ENCODE measurements at places on chromosomes 7 and 10.

DNA sequence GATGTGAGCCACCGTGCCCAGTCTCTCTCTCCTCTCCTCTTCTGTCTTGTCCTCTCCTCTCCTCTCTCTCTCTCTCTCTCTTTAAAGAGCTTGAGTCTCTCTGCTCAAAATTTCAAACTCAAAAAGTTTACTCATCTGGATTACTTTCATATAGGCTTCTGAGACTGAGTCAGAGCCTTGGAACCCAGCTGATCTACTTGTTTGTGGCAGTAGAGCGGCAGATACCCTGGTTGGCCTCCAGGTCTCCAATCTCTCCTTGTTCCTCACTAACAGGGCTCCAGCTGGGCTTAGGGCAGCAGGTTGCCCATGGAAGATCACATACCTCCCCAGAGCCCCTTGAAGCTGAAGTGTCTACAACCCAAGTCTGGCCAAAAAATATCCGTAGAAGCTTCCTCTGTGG lies 51.0 kb downstream of the HHEX start:
- no peak for DNase-seq

GRCh38 chr7:112286250-112287086 lies 80.0 kb downstream of the ZNF277 start:
- no peak for DNase-seq

GRCh38 chr10:110872145-110872983 lies 636 bp downstream of the PDCD4 start:
- peak; percentile 74 for DNase-seq

- DNase-seq, result no peak
Observed at GRCh38 chr10:131943021-131943814, 38.5 kb downstream of the BNIP3 start.

DNA sequence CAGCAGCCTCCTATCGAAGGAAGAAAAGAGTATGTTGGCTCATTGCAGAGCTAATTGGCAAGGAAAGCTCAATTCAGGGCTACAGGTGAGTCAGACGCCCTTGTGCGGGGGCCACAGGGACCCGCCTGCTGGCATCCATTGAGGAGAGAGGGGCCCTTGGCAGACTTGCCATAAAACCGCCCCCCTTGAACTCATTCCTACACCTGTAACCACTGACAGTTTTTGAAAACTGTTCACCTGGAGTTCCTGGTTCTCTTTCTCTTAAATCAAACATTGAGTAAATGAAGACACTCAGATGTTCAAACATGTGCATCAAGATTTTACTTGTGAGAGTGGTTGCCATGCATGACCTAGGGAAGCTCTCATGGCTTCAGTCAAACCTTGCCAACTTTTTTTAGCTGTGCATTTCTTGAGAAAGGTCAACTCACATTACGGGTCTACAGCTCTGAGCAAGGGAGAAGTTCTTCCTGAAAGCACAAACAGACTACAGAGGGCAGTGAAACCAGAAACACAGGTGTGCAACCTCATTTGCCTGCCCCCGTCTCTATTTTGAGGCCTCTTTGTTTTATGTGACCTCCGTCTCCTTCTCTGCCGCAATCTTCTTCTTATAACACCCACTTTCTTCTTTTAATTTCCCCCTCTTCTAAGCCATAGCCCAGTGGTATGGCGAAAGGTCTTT lies 87.8 kb downstream of the TBXAS1 start:
- DNase-seq, result no peak

DNA sequence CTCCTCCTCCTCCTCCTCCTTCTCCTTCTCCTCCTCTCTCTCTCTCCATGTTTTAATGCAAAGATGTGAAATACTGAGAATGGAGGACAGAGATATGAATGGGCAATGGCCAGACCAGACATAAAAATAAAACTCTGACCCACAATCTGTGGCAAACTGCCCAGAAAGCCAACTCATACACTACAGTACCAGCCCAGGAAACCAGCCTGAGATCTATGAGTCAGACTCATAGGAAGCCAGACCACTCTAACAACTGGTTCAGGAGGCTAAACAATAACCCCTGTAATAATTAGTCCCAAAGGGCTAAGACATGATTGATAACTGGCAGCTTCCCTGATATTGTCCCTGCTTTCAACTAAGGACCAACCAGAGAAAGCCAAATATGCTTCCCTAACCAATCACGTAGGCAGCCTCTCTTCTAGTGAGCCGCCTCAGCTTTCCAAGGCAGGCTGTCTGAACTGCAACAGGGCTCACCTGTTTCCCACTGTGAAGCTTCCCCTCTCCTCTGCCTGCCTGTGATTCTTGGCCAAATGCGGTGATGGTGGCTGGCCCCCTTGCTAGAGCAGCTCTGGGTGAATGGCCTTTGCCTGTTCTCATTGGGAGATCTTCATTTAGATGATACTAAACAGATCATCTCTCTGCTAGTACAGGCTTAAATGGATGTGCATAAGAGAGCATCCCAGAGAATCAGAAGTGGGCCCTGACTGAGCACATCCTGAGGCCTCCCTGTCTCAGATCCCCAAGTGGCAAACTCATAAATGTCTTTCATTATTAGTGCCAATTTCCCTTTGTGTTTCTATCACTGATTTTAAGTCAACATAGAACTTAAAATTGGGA lies 817.6 kb downstream of the TNS3 start:
- DNase-seq, result no peak

GRCh38 chr10:80518143-80518806 lies 19.4 kb upstream of the SH2D4B start:
- DNase-seq, result no peak

DNA sequence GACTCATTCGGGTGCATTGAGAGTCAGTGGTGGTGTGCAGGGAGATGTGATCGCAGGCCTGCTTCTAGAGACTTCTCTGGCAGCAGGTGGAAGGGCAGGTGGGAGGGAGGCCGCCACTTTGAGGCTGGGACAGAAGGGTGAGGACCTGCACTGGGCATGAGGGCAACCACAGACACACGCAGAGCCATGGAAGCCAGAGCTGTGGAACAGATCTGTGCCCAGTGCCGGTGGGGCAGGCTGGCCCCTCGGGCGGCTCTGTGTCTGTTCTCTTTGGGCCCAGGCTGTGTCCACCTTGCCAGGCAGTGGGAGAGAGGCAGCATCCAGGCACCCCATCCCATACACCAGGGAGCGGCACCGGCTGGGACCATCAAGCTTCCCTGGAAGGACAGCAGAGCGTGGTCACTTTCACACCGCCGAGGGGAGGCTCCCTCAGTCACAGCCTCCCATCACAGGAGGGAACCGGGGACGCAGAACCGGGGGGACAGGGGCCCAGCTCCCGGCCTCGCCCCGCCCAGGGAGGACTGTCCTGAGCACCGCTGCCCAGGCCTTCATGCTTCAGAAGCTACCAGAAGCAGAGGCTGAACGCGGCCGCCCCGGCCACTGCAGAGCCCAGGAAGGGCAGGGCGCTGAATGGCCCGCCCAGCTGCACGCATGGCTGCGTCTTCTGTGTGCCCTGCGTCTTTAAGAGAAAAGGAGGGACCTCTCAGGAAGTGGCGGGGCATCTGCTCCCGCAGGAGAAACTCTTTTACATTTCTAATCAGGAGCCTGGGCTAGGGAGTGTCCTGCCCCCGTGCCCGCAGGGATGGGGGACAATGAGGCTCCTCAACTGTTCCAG lies 32.1 kb downstream of the EN2 start:
- DNase-seq, result no peak

DNA sequence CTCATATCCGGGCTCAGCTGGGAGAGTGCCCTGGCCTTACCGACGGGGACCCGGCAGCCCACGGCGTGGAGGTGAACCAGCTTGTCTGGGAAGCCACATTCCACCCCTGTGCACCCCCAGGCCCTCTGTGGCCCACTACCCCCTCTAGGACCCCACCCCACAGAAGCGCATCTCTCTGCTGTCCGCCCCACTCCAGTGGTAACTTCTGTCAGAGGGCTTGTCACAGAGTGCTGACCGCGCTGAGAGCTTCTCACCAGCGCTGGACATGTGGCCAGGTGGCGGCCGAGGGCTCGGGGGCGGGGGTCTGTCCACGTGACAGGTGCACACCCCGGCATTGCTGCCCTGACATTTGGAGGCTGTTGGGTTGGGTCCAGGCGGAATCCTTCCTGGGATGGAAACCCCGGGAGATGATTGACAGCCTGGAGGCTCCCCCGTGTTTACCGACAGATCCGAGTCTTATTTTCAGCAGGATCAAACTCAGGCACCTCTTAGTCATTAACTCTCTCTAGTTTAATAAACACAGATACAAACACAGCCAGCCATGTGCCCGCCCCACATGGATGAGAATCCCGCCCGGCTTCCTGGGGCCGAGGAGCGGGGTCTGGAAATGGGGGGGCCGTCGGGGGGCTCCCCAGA lies 5.1 kb downstream of the ELFN1 start:
- DNase-seq, result no peak

- no peak for DNase-seq
Observed at GRCh38 chr10:69107699-69108098, 16.3 kb upstream of the VPS26A start.

GRCh38 chr10:129135624-129136023 lies 331.4 kb upstream of the MGMT start:
- DNase-seq, result no peak

GRCh38 chr7:138563808-138564207 lies 103.7 kb downstream of the TRIM24 start:
- no peak for DNase-seq

DNA sequence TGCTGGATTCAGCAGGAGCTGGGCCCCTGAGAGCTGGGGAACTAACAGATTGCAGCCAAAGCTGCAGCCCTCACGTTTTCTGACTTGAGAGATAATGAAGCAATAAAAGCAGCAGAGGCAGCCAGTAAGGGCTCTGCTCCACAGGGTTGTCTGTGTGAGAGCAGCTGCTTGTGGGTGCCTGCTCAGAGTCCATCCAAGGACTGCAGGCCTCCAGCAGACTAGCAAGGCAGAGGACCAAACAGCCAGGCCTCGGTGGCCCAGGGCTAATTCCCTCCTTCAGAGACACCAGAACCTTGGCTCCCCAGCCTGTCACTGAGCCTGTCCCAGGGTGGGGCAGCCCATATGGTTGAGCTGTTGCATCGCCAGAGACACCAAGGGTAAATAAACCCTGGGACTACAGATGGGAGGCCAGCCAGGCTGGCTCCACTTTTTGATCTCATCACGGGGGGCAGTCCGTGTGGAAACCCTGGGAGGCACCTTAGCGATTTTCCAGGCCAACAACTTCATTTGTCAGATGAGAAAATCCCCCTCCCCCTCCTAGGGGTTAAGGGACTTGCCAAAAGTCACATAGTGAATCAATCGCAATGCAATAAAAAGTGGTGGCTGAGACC lies 229.2 kb downstream of the WDR11 start:
- DNase-seq, result no peak

DNA sequence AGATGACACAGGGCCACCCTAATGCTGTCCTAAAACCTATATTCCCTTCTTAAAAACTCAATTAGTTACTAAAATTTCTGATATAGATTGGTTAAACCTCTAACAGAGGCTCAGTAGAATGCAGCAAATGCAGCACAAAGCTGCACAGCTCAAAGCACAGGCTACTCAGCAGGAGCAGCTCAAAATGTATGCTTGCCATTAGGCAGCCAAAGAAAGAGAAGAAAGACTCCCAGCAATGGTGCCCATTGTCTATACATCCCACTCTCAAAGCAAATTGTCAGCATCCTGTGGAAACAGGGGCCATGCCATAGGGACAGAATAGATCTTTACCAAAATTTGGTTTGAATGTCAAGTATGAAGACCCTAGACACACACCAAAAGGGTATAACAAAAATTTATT lies 73.5 kb downstream of the TFPI2 start:
- DNase-seq, result no peak

GRCh38 chr7:1463676-1464223 lies 4.5 kb upstream of the MICALL2 start:
- DNase-seq, result no peak

DNA sequence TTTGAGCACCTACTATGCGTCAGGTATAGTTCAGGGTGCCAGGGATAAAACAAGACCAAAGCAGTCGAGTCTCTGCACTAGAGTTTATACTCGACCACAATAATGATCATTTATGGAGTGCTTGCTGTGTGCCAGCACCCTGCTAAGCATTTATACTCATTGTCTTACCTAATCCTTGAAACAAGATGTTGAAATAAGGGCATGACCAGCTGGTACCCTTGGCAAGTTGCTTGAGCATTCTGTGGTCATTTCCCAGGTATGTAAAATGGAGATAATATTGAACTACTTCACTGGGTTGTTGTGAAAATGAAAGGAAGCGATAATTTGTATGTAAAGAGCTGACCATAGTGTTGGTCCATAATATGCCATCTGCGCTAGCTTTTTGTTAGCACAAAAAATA lies 185.4 kb downstream of the CYP26A1 start:
- DNase-seq, result no peak

- no peak for DNase-seq
Observed at GRCh38 chr10:115969591-115969990, 303.4 kb downstream of the GFRA1 start.

DNA sequence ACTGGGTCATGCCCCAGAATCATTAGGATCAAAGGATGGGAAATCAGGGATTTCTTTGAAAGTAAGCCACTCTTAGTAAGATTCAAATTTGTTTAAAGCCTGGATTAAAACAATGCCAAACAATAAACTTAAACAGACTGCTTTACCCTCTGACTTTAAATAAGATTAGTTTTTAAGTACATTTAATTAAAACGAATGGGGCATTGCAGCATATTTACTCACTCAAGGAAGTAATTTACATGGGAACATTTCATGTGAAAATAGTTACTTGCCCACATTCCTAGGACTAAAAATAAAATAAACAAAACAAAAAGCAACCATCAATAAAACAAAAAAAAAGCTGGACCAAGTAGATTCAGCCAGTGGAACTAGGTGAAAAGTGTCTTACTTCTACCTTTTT lies 7.8 kb downstream of the ABLIM1 start:
- DNase-seq, result no peak

GRCh38 chr10:84177541-84178141 lies 4.0 kb downstream of the GPR15LG start:
- DNase-seq, result no peak

DNA sequence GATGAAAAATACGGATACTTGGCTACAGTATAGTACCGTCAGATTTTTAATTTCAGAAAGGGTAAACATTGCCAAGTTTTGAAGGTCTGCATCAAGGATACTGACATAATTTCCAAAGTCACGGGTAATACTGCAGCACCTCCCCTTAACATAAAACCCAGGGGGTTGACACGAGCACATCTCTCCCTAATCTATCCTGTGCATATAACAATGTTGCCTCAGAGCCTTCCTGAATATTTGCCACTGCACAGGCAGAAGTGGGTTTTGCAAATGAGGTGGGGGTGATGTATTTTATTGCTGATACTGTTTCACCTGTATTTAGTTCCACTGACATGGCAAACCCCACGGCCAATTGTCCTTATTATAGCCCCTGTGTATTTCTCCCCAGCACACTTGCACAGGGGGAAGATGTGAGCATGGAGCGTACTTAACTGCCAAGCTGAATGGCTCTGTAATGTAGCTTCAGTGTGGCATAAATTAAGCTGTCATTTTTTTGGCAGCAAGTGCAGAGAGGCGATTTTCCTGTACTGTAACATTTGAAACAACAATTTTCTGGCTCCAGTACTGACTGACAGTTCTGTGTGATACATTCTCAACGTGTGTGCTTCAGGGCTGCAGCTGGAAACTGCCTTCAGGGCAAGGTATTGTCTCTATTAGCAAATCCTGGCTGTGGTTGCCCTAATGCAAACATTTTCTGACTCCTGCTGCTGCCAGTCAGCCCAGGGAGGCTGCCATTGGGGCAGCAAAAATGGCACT lies 299.6 kb upstream of the SP4 start:
- DNase-seq, result no peak

- DNase-seq, result no peak
Observed at GRCh38 chr10:63627396-63627795, 106.2 kb downstream of the REEP3 start.

GRCh38 chr7:18096087-18096486 lies 68.4 kb upstream of the PRPS1L1 start:
- no peak for DNase-seq

GRCh38 chr10:117450940-117451339 lies 75.7 kb upstream of the PDZD8 start:
- no peak for DNase-seq

GRCh38 chr7:107856806-107857540 lies 34.0 kb upstream of the DLD start:
- no peak for DNase-seq

Data from activated naive CD4-positive, alpha-beta T cell (primary cell).